ENCODE measurements at places on chromosomes 12 and 14.

GRCh38 chr14:52695481-52696091, at the start of gene ERO1A:
ERO1A (minus strand) TSS chr14:52695558; CDS start chr14:52695481, 77 bp downstream.
- DNase-seq: peak; percentile 81

DNA sequence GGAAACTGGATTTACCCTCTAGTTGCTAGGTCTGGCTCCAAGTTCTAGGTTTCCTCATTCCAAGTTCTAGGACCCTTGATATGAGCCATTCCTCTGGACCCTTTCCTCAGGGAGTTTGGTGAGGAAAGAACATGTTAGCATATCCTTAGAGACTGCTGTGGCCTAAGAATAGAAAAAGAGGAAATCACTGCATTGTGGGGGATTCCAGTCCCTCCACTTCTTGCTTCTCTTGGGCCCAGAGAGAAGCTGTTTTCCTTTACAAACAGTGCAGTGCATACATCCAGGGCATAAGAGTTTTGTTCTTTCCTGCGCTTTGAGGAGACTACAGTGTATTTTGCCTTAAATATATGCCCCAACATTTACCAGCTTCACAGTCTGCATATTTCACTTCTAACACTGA, 59.0 kb downstream of the LLPH start:
- no peak for DNase-seq

GRCh38 chr14:55926007-55926406, 192.2 kb upstream of the PELI2 start:
- DNase-seq: no peak

DNA sequence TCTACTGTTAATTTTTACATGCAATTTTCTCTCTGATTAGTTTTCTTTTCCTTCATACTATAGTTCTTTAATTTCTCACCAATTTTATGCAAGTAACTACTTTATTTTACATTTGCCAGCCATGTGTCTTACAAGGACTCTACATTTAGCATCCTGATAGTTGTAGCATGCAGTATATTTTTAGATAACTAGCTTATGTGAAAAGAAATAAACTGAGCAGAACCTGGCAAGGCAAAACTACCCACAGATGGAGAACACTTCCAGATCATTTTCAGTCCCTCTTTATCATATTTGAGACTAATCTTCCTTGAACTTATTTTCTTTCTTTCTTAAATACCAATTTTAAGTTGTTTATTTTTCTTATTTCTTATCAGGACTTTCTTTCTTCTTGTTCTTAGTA, 943.6 kb downstream of the LRFN5 start:
- no peak for DNase-seq

DNA sequence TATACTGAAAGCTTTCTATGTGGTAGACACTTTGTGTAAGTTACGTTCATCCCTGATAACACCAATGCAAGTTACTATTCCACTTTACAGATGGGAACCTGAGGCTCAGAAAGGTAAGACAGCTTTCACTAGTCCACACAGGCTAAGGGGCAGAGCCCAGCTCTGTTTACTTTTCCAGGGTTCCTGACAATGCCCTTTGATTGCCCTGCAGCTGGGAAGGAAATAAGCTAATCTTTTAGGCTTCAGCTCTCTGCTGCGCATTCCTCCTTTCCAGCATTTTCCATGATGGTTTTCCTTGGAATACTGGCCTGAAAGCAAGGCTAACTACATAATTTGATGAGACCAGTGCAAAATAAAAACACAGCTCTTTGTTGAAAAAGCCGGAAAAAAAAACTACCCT, 185.7 kb upstream of the BTG1 start:
- peak; percentile 3 for DNase-seq

- DNase-seq: no peak
Observed at GRCh38 chr14:25836636-25837035, 761.2 kb downstream of the NOVA1 start.

GRCh38 chr14:34043627-34044372, 92.9 kb upstream of the EGLN3 start:
- DNase-seq: peak; percentile 35

DNA sequence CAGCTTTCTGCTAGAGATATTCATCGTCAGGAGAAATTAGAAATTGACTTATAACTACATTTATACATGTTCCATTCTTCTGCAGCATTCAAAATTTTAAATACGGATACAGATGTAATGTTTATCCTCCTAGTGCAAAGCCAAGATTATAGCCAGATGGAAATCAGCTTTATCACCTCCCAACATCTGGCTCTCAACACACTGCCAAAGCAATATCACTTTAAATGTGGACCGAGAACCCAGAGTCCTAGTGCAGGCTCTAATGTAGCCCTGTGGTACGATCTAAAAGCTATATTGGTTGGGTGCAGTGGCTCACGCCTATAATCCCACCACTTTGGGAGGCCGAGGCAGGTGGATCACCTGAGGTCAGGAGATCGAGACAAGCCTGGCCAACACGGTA, 6.5 kb downstream of the MLH3 start:
- DNase-seq: no peak

- no peak for DNase-seq
Observed at GRCh38 chr14:79299162-79299561, 912.1 kb downstream of the DIO2 start.

GRCh38 chr12:7451756-7452155, 7.8 kb upstream of the CD163L1 start:
- no peak for DNase-seq

DNA sequence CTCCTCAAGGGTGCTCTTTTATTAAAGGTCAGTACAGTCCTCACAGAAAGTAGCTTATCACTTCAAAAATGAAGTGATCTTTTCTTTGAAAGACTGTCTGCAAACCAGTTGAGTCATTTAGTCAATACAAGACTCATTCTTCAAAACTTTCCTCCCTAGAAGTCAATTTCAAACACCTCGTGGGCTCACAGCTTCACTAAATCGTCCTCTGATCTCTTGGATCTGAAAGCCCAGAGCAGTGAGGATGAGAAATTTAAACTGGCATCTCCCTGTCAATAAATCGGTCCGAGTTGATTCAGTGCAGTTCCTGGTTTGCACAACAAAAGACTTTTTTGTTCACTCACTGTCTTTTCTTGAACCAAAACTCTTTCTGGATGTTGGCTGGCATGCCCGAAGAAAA, 44.5 kb downstream of the NUAK1 start:
- DNase-seq: no peak

- no peak for DNase-seq
Observed at GRCh38 chr12:103589517-103589916, 2.4 kb downstream of the STAB2 start.

GRCh38 chr14:73935666-73936065, 14.2 kb downstream of the FAM161B start:
- peak; percentile 51 for DNase-seq

DNA sequence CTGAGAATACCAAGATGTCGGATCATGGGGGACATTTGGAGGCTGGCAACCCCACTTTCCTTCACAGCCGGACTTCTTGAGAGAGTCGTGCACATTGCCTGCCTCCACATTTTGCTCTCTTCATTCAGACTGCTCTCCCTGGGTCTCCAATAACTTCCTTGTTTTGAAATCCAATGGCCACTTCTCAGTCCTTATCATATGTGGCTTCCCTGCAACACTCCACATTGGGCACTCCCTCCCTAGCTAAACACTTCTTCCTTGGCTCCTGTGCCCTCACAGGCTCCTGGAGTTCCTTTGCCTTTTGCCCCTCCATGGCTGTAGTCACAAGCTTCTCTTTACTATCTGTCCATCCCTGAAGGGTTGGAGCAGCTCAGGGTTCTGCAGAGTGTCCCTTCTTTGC, 30.1 kb downstream of the NPC2 start:
- no peak for DNase-seq

GRCh38 chr12:24913130-24913529, 35.8 kb downstream of the BCAT1 start:
- DNase-seq: no peak

DNA sequence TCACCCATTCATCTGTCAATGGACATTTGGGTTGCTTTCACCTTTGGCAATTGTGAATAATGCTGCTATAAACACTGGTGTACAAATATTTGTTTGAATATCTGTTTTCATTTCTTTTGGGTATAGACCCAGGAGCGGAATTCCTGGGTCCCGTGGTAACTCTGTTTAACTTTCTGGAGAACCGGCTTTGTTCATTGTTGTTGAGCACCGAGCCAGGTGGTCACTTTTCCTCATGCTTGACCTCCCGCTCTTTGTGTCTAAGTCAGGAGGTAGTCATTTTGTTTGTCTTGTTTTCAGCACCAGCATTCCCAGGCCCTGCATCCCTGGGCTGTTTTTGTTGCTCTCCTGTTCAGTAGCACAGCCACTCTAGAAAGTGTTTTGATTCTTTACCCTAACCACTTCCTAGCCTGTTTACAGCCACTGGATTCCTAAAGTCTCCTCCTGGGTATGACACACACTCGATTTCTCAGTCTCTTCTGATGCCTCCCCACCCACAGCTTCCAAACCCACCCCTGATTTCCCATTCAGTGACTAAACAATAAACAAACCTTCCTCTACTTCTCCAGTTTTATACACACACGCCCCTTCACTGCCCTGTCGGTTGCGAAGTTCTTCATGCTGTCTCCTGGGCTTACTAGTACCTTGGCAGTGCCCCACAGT, 37.9 kb downstream of the B4GALNT3 start:
- DNase-seq: no peak

DNA sequence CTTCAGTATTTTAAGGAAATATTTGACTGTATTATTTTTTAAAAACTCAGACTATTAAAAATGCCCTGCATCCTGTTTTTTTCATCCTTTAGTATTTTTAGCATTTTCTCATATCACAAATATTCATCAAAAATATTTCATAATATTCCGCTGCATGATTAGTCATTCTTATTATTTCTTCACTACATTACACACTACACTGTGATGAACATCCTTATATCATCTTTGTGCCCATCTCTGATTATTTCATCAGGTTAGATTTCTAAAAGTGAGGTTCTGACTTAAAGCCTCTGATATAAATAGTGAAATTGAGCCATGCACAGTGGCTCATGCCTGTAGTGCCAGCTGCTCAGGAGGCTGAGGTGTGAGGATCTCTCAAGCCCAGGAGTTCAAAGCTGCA, 8.1 kb downstream of the COCH start:
- DNase-seq: no peak

- no peak for DNase-seq
Observed at GRCh38 chr12:79400481-79400880, 290.3 kb downstream of the PAWR start.

All from GM23338 (cell line).